ENCODE measurements at places on chromosomes 13 and 19.

DNA sequence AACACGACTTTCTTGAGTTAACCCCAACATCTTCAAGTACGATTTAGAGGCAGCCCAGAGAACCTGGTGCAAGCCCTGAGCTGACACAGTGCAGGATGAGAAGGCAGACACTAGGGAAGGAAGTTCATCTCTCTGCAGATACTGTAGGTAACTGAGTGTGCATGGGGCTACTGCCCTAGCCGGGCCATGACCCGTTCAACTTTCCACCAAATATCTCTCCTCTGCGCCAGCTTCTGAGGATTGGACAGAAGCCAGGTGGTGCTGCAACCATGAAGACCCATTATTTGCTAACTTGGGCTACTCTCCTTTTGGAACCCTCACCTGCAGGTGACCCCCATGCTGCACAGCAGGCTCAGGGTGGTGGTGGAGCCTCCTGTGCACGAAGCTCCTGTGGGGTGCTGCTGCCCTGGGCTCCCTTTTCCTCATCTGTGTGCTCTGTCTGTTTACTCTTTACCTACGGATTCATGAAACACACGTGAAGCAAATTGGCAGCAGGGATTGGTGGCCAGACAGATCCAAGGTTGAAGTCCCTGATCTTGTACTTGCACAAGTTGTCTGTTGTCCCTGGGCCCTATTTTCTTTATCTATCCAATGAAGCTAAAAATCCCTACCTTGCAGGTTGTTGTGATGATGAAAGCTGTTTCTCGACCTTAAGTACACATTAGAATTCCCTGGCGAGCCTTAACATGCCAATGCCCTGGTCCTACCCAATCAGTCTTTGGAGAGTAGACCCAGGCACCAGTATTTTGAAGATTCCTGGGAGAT lies 227.8 kb downstream of the LACC1 start:
- no peak for DNase-seq

DNA sequence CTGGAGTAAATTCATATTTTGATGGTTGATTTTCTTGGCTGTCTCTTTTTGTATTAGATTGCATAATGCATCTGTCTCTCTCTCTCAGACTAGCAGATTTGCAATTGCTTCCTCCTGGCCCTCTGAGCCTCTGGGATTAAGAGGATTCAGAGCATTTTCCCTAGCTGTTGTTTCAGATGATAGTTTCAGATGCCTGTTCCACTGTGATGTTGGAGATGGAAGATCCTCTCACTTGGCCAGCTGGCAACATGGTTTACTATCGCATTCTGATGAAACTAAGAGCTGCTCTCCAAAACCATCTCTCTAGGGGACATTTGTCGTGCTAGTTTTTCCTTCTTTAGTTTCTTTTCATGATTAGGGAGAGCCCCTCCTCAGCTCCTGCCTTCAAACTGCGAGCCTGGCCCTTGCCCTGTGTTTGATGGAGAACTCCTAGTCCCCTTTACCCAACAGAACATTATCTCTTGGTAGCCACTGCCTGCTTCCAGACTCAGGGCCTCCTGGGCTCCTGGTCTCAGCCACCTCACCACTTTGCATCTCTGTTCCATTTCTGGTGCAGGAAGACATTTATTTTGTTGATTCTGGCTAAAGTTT lies 244.6 kb downstream of the B3GLCT start:
- no peak for DNase-seq

DNA sequence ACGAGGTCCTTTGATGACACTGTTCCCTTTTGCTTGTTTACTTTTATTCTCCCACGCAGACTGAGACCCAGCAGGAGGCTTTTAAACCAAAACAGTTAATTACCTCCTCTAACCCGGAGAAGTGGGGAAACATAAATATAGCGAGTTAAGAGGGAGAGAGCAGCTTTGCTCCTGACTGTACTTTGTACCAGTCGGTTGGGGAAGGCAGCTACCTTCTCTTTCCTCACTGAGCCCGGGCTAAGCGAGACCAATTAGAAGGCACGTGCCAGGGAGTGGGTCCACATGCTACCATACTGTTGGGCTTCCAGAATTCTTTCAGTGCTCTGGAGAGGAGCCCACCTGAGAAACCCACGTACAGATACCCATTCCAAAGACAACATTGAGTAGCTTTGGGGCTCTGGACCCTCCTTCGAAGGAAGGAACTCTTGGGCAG lies 124.2 kb downstream of the ZIC5 start:
- no peak for DNase-seq

- DNase-seq = no peak
These were observed 16.9 kb downstream of the PIBF1 start for GRCh38 chr13:72798817-72799216.

GRCh38 chr13:40120781-40121180 lies 465.3 kb downstream of the COG6 start:
- DNase-seq = no peak
